ENCODE measurements at places on chromosomes 16 and 17. TPM values are rescaled to one million over a fixed set of nuclear protein-coding genes. Genes with fewer than 3 reads are reported as not detected.

DNA sequence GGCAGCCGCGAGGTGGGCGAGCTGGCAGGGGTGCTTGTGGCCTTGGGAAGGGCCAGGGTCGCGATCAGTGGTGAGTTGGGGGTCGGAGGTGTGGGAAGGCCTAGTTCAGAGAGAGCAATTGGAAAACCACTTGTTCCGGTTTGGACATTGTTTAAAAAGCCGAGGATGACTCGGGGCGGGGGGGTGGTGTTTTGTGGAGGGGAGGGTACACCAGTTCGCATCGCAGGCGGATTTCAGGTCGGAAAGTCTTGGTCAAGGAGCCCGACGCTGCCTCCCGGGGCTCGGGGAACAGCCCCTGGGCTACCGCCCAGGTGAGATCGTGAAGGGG lies 66.4 kb downstream of the KPNA2 start:
- no peak for DNase-seq

NKD1 gene
- total RNA-seq = 6.2 TPM

- no peak for DNase-seq
Measured at GRCh38 chr16:22373662-22374310, 633 bp downstream of the CDR2 start.

- DNase-seq = no peak
Measured at GRCh38 chr16:6861135-6861814, 471.4 kb upstream of the RBFOX1 start.

- no peak for DNase-seq
Measured at GRCh38 chr16:50632927-50633800, 47.9 kb downstream of the SNX20 start.

DNA sequence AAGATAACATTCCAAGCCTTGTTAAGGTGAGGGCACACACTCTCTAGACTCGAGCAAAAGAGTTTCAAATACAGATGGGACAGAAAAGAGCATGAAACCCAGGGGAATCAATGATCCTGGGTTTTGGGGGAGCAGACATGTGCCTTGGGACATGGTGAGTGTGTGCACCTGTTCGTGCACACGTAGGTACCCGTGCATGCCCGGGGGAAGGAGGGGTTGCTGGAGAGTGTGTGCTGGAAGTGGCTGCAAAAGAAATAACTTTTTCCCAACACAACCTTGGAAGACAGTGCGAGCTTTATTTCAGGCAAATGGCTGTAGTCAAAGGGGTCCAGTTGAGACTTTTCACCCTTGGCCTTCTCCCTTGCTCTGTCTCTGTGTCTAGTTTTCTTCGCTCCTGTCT lies 62.6 kb downstream of the C16orf78 start:
- no peak for DNase-seq

ZG16B gene
- 2.4 TPM for total RNA-seq

GRCh38 chr17:50183421-50183994 lies 17.7 kb downstream of the SGCA start:
- DNase-seq = no peak

DNA sequence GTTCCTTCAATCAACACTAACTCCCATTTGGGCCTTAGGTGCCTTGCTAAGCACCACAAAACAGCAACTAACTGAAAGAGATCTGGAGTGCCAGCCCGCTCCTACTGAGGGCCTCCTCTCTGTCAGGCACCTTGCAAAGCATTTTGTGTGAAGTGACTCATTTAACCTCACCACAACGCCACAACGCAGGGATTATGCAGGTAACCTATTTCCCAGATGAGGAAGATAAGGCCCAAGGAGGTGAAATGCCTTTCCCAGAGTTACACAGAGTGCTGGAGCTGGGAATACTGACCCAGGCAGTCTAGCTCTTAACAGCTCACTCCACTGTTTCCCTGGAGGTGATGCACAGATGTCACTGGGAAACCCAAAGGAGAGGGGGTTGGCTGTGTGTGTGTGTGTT lies 32.8 kb downstream of the DRC3 start:
- DNase-seq = no peak

PLCD3 gene
- total RNA-seq = 18.1 TPM

- DNase-seq = no peak
Measured at GRCh38 chr16:49599281-49599680, 225.7 kb downstream of the C16orf78 start.

- DNase-seq = no peak
Measured at GRCh38 chr16:2919511-2920255, 8.0 kb downstream of the FLYWCH1 start.

IL34 gene
- 10.6 TPM for total RNA-seq

GRCh38 chr16:68739964-68740627 lies 3.0 kb downstream of the CDH1 start:
- no peak for DNase-seq

HYDIN gene
- total RNA-seq = 6.8 TPM

- no peak for DNase-seq
Measured at GRCh38 chr16:86771506-86772460, 193.4 kb downstream of the FOXL1 start.

- no peak for DNase-seq
Measured at GRCh38 chr17:6567528-6568183, 11.3 kb upstream of the PITPNM3 start.

DNA sequence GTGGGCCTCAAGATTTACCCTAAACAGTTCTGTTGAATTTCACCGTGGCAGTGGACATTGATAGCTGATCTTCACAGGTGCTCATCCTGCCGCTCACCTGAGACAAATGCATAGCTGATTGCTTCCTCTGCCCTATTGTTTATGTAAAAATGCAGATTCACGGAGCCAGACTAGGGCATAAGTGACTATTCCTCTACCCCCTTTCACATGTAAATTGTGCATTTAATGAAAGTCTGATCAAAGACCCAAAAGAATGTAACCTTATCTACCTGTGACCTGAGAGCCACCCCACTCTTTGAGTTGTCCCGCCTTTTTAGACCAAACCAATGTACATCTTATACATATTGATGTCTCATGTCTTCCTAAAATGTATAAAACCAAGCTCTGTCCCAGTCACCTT lies 312.4 kb upstream of the CDH5 start:
- DNase-seq = no peak

KCNJ16 gene
- total RNA-seq = 0.11 TPM

All from urinary bladder (tissue), 4 donors.